Occipital lobe (tissue), 3 donors: ENCODE measurements at places on chromosomes 16 and 17. TPM values are rescaled to one million over a fixed set of nuclear protein-coding genes. Genes with fewer than 3 reads are reported as not detected.

GRCh38 chr17:59002126-59002525 is 104.6 kb downstream of the TRIM37 start:
- no peak for DNase-seq

- DNase-seq, result no peak
Observed at GRCh38 chr17:74921026-74921681, 1.9 kb downstream of the USH1G start.

Gene KRTAP9-8
- total RNA-seq, result not detected

GRCh38 chr16:57795431-57795878 is 6.8 kb downstream of the KIFC3 start:
- DNase-seq, result no peak

Gene SOX9
- total RNA-seq, result 25.4 TPM

DNA sequence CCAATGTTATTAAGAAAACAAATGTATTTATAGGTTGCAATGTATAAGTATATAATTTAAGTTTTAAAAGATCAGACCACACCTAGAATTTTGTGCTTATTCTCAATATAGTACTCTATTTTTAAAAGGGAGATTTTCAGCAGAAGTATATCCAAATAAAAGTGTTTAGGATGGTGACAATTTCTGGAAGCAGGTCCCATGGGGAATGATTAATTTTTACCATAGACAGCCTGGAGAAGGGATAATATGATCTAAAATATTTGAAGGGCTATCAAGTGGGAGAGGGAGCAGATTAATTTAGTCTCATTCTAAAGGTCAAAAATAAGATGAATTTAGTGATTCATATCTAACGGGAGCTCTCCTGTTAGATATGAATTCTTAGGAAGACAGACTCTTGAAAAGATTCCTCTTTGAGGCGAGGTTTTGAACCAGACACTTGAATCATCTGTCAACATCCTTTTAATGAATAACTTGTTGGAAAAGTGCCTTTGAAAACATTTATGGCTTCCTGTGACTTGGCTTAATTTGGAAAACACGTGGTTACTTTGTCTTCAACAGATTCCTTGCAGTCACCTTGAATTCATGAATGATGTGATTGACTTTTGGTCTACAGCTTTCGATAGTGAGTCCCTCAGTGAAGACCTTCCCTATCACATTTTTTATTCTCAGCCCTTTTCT is 29.3 kb upstream of the SMIM36 start:
- DNase-seq, result no peak

DNA sequence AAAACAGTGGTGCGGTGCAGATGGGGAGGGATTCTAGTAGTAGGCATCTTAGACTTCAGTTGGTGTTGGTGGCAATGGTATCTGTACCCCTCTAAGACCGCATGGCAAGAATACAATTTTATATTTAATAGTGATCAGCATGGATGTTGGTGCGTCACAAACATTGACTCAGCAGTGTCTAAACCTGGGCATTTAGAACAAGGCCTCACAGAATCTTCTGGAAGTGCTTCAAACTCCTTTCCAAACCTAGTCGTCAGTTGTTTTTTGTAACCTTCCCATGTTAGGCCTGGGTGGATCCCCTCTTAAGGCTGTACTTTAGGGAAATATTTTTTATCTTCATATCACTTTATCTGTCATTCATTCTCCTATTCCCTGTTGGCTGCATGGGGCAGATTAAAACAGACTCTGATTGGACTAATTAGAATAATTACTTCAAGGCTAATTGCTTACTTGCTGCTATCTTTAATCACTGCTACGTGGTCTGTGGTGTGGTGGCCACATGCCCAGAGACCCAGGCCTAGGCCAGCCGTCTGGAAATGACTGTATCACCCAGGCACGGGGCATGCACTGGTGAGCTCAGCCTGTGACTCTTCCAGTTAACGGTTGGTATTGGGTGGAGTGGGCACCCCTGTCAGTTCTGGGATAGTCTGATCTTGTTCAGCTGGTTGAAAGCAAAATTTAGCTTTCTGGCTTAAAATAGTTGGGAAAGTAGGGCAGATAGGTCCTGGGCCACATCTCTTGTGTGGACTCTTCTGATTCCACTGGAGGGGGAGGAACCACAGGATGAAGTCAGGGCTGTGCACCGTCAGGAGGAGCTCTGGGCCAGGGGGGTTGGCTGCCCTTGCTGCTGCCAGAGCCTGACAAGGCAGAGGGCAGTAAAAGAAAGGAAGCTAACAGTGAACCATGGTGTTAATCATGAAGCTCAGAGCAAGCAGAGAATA is 4.5 kb downstream of the ALKBH5 start:
- DNase-seq, result no peak

Gene PLD6
- total RNA-seq, result 9.2 TPM

Gene TTYH2
- total RNA-seq, result 8.3 TPM

Gene PRSS27
- 1.6 TPM for total RNA-seq

DNA sequence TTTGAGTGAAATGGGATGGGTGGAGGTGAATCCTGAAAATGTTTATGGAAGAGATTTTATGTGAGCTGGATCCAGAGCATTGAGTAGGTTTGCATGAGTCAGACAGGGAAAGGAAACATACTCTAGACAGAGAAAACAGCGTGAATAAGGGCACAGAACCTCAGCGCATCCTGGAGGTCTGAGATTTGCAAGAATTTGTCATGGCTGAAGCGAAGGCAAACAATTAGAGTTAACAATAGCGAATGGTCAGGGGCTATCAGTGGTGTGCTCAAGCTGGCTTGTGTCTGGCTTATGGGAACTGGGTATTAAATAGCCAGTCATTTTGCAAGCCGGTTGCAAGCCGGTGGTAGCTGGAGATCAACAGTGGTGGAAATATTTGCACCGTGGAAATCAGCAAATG is 36.4 kb downstream of the MAP2K6 start:
- DNase-seq, result no peak

Gene CRHR1
- 6.6 TPM for total RNA-seq

- DNase-seq, result no peak
Observed at GRCh38 chr17:64504769-64505339, 1.2 kb downstream of the DDX5 start.

DNA sequence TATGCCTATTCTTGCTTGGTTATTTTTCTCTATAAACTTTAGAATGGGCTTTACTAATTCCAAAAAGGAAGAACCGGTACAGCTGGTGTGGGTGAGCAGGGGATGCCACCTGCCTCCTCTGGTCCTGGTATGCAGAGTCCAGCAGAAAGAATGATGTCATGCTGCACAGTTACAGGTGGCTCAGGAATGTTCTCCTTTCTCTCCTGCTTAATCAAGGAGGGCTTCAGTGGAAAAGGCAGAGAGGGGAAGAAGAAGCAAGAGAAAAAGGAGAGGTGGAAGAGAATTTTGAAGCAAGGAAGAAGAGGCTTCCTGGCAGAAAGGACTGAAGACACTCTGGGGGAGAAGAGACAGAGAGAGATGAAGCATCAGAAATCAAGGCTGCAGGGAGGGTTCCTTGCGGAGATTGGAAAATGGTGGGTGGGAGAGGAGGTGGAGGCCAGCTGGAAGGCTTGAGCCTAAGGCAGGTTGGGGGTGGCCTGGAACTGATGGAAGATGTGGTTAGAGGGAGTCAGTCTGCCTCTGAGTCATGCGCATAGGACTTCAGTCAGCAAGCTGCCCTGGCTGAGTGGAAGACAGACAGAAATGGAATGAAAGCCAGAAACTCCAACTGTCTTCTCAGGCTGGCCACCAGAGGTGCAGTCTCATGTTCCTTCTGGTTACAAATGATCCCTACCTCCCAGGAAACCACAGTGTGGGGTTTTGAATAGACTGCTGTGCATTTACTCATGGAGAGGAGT is 64.6 kb upstream of the CRHR1 start:
- peak; percentile 59 for DNase-seq

DNA sequence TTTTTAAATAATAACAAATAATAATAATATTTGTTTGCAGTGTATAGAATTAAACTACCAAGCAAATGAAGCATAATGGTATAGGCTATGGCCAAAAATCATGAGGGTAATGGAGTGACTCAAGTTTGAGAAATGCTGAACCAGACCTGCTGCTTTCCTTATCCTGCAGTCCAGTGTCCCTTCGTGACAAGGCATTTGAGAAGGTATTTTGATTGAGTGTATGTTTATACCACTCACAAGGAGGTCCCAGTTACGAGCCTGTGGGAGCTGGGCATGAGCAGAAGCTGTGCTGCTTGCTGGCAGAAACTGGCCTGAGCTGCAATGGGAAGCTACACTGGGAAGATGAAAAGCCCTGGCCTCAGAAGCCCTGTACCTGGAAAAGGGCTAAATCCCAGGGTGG is 50.3 kb downstream of the GNAO1 start:
- no peak for DNase-seq

DNA sequence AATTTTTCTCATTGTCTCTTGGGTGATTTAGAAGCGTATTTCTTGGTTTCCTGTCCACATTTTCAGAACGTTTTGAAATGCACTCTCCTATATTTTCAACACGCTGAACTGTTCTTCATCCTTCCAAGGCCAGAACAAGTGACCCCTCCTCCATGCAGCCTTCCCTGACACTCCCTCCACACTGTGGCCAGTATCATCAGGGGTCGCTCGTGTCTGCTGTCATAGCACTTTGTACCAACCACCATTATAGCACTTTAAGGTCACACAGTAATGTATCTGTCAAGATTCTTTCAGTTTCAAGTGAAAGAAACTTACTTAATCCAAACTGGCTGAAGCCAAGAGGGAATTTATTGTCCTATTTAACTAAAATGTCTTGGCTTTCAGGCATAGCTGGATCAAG is 17.5 kb upstream of the IL21R start:
- DNase-seq, result no peak

Gene ZG16
- not detected for total RNA-seq

Gene CRYM
- total RNA-seq, result 66.6 TPM

- DNase-seq, result no peak
Observed at GRCh38 chr16:64809876-64810629, 311.8 kb downstream of the CDH11 start.

- no peak for DNase-seq
Observed at GRCh38 chr17:13792314-13792713, 190.6 kb upstream of the HS3ST3A1 start.

Gene SNAI3
- total RNA-seq, result 0.16 TPM
